NCI-H446 treated with DMSO at 0.1 percent for 48 hours (cell line): ENCODE measurements at places on chromosomes 6 and 20.

DNA sequence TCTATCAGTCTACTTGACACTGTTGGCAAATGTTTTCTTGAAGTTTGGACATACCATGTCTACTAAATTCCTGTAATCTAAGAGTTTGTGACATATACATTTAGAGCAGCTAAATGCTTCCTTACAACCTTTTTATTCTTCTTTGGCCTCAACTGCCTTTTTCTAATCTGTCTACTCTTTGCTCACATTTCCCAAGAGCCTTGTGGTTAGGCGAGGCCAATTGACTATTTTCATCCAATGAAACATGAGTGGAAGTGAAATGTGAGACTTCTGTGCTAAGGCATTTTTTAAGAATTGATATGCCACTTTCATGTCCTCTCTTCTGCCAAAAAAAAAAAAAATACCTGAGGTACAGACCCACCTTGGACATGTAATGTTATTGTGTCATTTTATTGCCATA, 158.2 kb upstream of the MCHR2 start:
- DNase-seq = no peak

DNA sequence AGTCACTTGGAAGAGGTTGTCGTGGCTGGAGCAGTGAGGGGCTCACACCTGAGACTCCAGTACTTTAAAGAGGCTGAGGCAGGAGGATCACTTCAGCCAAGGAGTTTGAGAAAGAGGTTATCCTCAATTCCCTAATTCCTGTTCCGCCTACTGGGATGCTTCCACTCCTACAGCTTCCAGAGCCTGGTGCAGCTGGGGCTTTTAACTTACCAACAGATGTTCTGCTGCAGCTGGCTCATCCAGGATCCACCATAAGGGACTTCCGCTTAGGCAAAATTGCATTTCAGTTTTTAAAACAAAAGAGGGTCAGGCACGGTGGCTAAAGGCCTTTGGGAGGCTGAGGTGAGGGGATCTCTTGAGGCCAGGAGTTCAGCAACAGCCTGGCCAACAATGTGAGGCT, 59.1 kb upstream of the CDYL start:
- no peak for DNase-seq

- no peak for DNase-seq
Observed at GRCh38 chr6:30684386-30685156, 1.9 kb downstream of the PPP1R18 start.

DNA sequence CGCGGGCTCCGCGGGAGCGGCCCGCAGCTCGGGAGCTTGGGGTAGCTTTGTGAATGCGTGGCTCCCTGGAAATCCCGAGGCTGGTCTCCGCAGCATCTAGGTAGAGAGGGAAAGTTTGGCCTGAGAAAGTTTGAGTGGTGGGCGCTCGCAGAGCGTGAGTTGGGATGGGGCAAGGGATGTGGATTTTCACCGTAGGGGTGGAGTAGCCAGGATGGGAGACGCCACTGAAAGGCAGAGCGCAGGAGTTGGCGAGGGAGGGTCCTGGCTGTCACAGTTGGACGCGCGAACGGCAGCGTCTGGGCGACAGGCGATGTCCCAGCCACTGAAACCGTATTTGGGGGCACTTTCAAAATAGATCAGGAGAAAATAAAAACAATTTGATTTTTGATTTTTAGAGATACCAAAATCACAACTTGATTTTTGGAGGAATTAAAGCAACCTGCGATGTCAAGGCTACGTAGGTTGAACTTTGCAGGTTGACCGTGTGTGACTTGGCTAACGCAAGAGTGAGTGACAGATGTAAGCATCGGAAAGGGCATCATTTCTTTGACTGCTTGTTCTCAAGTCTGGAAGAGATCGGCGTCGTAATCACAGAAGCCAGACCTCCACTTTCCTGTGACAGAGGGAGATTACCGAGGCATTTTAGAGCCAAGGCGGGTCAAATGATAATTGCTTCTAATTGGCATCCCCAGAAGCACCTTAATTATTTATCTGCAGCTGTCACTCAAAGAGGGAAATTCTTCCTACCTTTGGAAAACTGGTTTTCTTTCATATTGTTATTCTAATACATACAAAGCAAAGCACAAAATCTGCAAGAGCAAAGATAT, 646 bp downstream of the HEY2 start:
- DNase-seq = no peak

- no peak for DNase-seq
Observed at GRCh38 chr6:49782293-49782692, 4.8 kb downstream of the PGK2 start.

- no peak for DNase-seq
Observed at GRCh38 chr6:140040396-140040795, 665.9 kb upstream of the CITED2 start.
